SHP77 treated with DMSO at 0.1 percent for 48 hours (cell line): ENCODE measurements at places on chromosomes 1 and 21.

DNA sequence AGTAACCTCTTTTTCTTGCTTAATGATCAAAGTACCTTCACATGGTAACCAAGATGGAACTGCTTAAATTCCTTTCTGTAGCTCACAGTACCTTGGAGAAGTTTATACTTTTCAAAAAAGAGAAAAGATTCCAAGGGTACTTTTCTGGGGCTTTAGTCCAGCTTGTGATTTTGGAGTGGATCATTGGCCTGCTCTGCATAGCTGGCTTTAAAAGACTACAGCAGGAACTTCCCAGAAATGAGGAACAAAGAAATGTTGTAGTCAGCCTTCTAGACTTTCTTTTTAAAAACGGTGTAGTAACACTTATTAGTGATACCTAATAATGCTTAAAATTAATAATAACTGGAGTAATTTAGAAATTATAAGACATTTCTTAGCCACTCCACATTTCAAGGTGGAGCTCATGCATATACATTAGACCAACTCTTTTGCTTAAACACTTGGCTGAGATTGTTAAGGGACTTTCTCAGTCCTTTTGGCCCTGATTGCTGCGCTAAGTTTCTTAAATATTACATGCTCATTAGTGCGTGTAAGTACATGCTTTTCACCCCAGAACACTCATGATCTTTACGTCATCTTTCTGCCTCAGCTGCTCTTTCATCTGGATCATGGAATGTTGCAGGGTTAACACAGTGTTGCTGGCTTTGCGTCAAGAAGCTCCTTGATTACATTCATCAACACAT lies 57.3 kb downstream of the SDCCAG8 start:
- DNase-seq: no peak

DNA sequence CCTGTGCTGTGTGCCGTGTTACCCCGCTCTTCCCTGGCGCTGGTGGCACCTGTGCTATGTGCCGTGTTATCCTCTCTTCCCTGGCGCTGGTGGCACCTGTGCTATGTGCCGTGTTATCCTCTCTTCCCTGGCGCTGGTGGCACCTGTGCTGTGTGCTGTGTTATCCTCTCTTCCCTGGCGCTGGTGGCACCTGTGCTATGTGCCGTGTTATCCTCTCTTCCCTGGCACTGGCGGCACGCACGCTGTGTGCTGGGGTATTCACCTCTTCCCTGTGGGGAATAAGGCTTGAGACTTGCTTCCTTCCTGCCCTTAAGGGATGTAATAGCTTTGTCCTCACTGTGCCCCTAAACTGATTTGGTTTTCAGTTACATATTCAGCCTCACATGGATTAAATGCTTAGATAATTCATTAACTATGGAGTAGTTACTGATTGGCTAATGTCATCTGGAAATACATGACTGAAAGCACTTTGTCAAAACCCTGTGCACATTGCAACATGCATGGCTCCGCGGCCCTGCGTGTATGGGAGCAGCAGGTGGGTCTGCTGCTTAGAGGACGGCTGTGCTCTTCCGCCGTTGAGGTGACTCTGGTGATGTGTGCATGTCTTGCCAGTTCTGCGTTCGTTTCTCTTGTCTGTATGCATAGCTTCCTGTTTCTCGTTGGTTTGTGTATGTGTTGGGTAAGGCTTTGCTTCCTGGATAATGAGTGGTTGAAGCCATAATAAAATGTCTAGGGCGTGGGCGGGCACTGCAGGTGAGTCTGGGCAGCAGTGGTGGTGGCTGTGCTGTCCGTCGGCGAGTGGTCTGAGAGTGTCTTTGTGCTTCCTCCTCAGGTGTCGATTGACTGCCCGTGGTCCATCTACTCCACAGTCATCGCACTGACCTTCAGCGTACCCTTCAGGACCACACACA lies 17.9 kb upstream of the PWP2 start:
- no peak for DNase-seq

DNA sequence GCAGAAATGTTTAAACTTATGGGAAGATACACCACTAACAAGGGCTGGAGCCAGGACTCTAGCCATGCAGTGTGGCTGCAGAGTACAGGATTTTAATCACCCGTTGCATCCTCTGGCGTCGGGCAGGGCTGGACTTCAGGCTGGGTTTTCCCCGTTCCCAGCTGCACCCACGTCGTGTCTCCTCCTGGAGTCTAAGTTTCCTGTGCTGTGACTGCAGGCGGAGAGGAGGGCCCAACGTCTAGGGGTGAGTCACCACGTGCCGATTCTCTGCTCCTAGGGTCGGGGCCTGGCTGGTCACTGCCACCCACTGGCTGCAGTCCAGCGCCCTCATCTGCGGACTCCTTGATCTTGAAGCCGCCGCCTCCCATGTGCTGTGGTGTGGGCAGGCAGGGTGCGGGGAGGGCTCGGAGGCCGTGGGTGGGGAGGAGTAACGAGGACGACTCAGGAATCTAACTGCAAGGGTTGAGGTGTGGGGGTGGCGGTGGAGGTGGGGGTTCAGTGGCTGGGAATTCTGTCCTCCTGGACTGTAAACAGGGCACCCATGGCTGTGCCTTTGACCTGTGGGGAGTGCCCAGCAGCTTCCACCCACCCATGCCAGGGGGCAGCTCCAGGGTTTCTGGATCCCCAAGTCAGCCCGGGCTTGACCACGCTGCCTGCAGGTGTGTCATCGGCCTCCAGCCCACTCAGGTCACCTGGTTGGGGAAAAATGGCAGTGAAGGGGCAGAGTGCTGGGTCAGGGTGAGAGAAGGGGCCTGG lies 77.8 kb downstream of the ALPL start:
- DNase-seq: no peak

DNA sequence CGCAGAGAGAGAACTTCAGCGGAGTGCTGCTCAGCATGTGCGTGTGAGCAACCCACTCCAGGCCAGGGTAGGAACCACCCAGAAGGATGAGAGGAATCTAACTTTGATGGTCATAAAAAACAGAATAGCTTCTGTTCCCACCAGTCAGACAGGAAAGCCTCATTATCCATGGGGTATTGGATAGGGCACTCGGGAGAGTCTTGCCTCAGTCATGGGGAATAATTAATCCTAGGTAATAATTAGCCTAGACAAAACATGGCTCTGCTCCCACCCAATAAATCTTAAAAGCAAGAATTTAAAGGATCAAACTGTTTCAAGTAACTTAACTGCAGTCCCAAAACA lies 35.3 kb downstream of the LDLRAD1 start:
- DNase-seq: no peak

GRCh38 chr1:232594768-232595698 lies 34.9 kb downstream of the SIPA1L2 start:
- DNase-seq: no peak

DNA sequence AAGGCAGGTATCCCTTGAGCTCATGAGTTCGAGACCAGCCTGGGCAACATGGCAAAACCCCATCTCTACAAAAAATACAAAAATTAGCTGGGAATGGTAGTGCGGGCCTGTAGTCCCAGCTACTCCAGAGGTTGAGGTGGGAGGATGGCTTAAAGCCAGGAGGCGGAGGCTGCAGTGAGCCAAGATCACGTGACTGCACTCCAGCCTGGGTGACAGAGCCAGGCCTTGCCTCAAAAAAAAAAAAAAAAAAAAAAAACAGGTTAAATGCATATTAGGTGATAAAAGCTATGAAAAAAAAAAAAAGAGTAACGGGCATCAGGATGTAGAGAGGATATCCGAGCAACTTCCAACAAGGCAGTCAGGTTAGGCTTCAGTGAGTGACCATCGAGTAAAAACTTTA lies 2.8 kb upstream of the SRRM1 start:
- DNase-seq: no peak

GRCh38 chr1:18515120-18515667 lies 34.5 kb downstream of the KLHDC7A start:
- DNase-seq: no peak

DNA sequence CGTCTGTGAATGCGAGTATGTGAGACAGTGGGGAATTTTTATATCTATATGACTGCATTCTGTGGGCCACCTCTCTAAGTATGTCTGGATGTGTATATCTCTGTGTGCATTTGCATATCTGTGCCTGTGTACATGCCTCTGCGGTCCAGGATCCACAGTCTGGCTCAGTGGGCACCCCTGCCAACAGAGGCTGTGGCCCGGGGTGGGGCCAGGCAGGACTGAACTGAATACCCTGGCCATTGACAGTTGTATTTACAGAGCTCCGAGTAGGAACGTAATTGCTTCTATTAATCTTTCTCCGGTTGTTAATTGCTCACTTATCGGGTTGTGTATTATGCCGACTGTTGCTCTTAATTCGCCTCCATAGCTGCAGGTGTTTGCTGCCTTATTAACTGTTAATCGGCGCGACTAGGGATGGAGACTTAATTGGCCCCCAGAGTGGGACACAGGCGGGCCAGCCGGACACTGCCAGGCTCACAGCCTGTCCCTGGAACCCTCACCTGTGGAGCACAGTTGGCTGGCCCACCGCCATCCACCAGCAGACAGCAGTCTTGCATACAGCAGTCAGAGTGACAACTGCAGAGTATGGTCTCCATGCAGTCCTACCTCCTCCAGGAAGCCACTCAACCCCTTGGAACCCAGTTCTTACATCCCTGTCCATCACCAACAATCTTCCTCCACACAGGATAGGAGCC lies 22.4 kb upstream of the ADGRB2 start:
- no peak for DNase-seq

- DNase-seq: no peak
These were observed 28.8 kb downstream of the VANGL2 start for GRCh38 chr1:160429125-160429561.

DNA sequence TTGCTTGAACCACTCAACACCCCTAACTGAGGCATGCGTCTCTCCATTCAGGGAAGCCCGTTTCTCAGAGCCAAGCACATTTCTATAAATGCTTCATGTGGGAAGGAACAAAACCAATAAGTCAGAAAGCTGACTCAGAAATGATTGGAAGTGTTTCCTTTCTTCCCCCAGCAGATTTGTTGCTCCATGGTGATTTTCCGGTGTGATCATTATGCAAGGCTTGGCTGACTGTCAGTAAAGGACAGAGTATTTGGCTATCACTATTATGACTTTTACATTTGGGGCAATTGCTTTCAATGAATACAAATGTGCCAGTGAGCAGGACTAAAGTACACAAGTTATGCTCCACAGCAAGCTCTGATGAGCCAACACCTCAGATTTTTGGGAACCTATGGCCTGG lies 53.3 kb upstream of the ZC3H11B start:
- DNase-seq: no peak

- no peak for DNase-seq
These were observed 11.2 kb downstream of the MYOC start for GRCh38 chr1:171641076-171641864.

GRCh38 chr1:230280054-230280795 lies 145.9 kb downstream of the PGBD5 start:
- DNase-seq: no peak

- no peak for DNase-seq
These were observed 52.9 kb upstream of the CNTN2 start for GRCh38 chr1:204990059-204990664.

DNA sequence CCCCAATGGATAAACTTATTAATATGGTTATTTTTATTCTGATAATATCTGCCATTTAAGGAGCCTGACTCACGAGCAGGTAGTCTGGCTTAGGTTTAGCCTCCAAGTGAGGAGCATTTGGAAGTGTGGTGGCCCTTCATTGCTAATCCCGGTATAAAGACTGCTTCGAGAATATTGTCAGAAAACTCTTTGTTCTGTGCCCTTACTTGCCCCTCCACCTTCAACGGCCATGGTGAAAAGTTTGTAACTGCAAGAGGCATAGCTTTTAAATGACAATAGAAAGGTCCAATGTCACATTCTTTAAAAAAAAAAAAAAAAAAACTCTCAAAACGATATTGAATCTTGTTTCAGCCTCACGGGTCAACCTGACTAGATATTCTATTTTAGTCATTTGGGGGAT lies 157.4 kb upstream of the PROX1 start:
- no peak for DNase-seq

- no peak for DNase-seq
These were observed 149.6 kb downstream of the DISC1 start for GRCh38 chr1:231776010-231776756.

DNA sequence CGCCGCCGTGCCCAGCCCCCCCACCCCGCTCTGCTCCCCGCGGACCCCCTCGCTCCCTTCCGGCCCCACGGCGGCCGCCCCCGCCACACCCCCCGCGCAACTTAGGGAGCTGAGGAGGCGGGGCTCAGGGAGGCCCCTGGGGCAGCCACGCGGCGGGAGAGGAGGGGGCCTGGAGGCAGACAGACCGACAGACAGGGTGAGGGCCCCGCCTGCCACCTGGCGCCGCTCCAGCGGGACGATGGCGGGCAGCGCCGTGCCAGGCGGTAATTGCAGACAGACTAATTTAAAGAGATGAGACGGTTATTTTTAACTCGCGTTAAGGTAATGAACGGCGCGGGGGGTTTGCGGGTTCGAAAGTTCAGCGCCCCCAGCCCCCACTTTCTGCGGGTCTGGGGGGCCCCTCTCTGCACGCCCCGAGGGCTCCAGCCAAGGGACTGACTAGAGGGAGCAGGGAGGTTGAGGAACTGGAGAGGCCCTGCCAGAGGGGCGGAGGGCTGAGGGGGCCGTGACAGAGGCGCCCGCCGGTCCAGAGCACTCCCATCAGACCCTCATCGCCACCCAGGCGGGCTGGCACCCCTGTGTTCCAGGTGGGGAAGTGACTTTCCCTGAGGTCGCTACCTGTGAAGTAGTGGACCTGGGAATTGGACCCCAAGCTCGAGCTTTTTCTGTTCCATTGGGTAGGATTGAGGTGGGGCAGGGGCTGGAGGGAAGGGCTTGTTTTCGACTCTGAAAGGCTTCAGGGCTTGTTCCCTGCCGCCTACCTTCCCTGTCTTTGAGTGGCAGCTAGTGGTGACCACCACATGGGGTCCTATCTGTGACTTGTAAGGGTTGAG lies 5.4 kb downstream of the FOXO6 start:
- DNase-seq: no peak

- DNase-seq: no peak
These were observed 89.5 kb downstream of the OLFM3 start for GRCh38 chr1:101907264-101907663.

DNA sequence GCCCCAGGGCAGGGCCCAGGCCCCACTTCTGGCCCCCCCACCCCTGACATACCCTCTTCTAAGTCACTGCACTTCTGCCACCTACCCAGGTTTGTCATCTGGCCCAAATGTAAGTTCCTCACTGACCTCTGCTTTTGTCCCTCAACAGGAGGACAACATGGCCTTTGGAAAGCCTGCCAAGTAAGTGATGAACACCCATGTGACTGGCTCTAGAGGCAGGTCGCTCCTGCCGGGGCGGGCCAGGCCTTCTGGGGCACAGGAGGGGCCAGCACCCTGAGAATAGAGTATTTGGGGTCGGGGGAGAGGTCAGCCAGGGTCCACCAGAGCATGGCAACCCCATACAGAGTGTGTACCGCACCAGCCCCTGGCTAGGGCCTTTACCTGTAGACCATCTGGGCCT lies 9.9 kb upstream of the SYTL1 start:
- no peak for DNase-seq

GRCh38 chr1:56790036-56790435 lies 29.2 kb downstream of the FYB2 start:
- no peak for DNase-seq
